ENCODE measurements at places on chromosomes 13 and 19.

GRCh38 chr19:46442808-46443450, 14.2 kb upstream of the PNMA8C start:
- DNase-seq: peak; percentile 18

DNA sequence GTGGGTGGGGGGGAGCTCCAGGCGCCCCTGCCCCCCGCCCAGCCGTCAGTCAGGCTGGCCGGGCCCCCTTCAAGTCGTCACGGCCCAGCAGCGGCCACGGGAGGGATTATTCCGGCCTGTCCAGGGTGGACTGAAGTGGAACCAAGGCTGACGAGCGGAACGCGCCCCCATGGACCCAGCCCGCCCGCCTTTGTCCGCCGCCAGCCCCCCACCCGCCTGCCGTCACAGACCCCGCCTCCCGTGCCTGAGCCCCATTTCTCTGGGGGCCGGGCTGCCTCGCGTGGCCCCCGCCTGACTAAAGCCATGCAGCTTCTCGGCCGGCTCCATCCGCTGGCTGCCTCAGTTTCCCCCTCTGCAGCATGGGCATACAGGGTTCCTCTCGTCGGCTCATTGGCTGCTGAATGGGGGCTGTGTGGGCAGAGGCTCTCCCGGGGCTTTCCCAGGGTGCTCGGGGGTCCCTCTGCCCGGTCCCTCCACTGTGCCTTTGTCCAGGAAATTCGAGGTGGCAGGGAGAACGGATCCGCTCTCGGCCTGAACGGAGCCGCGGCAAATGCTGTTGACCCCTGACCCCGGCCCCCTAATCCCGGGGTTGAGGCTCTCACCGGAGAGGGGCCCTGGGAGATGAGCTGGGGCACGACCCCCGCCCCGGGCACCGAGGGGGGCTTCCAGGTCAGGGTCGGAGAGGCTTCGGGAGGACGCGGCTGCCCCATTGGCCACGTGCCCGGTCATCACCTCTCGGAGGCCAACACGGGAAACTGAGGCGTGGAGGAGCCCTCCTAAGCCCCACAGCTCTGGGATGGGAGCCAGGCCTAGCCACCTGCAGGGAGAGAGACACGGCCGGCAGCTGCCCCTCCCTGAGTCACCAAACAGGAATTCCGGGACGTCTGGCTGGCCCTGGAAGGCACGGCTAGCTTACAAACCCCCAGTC, 27.4 kb downstream of the EFNA2 start:
- DNase-seq: peak; percentile 48

- DNase-seq: no peak
These were observed 22.1 kb upstream of the F7 start for GRCh38 chr13:113083402-113084061.

DNA sequence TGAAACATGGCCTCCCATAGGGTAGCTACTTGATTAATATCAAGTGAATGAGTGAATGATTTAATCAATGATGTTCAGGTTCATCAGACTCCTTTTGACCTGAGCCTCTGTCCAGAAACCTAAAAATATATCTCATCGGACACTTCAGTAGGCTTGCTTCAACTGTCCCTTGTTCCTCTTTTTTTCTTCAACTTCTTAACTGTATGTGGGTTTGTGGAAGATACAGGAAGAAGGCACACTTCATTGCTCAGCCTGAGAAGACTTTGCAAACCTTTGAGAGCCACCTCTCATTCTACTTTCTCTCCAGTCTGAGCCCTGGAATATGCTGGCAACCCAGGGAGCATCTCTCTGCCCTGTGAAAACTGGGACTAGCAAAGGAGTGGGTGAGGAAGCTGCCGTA, 557.0 kb downstream of the FGF9 start:
- no peak for DNase-seq

DNA sequence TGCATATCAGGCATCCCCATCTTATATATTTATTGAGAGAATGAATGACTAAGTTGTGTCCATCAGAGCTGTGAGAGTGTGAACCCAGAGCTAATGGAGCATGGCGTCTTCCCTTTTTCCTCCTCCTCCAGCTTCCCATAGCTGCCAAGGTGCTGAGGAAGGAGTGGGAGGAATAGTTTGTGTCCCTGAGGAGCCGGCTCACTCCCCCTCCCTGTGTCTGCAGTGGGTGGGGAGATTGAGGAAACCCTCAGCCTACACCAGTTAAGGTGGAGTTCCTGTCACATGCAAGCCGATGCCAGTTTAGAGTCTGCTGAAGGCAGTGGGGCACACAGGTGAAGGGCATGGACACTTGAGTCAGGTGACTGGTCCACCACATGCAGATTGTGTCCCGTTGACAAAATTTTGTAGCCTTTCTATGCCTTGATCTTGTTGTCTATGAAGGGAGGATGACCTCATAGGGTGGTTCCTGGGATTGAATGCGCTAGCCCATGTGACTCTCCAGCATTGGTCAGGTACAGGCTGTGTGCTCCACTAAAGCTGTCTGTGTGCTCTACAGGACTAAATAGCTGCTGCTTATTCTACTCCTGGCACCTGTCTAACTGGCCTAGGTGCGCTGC, 47.6 kb upstream of the GPI start:
- DNase-seq: no peak

DNA sequence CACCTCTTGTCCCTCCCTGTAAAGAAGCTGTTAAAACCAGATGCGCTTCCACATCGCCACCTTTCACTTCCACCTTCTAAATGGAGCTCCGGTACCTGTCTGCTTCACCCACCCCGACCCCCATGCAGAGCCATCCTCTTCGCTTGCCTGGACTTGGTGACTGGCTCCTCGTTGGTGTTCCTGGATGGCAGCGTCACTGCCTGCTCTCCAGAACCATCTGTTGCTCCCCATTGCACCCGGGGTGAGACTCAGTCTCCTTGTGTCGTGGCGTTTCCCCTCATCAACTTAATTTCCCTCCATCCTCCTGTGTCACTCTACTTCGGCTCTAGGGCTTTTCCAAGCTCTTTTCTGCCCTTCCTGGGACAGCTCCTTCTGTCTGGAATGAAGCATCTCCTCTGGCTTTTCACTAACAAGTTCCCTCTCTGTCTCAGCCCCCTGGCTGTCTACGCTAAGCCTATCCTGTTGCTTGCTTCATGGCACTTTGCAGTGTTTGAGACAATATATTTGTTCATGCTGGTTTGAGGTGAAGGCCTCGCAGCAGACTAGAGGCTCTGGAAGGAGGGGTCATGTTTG, 10.3 kb downstream of the CEBPG start:
- no peak for DNase-seq

GRCh38 chr13:109166804-109167203, 537.4 kb downstream of the MYO16 start:
- DNase-seq: no peak

GRCh38 chr13:106649495-106649894, 81.6 kb upstream of the ARGLU1 start:
- DNase-seq: no peak

GRCh38 chr13:112240076-112240475, 136.1 kb upstream of the SPACA7 start:
- no peak for DNase-seq

DNA sequence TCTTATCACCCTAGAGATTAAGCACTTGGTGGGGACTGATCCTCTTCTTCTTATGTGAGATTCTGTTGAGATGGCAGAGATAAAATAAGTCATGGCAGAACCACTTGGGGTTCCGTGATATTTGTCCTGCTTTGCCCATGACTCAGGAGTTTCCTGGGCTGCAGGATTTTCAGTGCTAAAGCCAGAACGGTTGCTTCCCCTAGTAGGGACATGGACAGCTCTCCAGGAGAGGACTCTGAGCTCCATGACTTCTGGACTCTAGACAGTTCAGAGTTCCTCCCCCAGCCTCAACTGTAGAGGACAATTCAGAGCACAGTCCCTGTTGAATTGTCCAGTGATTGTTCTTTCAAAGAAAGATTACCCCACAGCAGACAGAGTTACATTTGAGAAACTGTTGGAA, 98.8 kb downstream of the OLFM4 start:
- DNase-seq: no peak

DNA sequence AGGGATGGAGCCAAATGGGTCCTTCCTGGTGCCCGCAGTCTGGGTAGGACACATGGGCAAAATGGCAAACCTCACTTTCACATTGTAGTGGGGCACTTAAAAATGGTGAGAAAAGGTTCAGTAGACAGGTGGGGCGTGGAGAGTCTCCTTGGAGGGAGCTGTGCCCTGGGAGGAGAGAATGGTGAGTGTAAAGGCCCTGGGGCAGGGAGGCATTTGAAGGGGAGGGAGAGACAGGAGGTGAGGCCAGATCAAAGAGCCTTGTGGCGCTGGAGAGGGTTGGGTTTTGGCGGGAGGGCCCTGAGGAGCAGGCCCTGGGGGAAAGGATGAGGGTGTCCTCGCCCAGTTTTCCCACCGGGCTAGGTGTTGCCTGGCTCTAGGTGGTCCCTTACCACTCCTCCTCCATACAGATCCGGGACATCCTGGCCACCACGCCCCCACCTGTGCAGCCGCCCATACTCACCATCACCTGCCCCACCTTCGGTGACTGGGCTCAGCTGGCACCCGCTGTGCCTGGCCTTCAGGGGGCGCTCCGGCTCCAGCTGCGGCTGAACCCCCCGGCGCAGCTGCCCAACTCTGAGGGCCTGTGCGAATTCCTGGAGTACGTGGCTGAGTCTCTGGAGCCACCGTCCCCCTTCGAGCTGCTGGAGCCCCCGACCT, 6.3 kb downstream of the MAP1S start:
- no peak for DNase-seq

GRCh38 chr19:3535563-3535965, 3.4 kb upstream of the TEKTIP1 start:
- DNase-seq: no peak

GRCh38 chr19:4059891-4060620, 6.6 kb downstream of the ZBTB7A start:
- no peak for DNase-seq

- no peak for DNase-seq
These were observed 12.6 kb upstream of the RAB20 start for GRCh38 chr13:110574161-110574560.

DNA sequence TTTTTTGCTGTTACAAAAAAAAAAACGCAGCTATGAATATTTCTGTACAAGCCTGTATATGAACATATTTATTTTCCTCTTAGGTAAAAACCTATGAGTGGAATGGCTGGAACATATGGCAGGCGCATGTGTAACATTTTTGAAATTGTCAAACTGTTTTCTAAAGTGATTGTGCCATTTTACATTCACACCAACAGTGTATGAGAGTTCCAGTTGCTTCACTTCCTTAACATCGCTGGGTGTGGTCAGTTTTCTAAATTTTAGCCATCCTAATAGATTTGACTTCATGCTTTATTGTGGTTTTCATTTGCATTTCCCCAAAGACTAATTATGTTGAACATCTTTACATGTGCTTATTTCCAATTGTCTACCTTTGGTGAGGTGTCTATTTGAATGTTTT, 306.8 kb downstream of the KCNRG start:
- DNase-seq: no peak

DNA sequence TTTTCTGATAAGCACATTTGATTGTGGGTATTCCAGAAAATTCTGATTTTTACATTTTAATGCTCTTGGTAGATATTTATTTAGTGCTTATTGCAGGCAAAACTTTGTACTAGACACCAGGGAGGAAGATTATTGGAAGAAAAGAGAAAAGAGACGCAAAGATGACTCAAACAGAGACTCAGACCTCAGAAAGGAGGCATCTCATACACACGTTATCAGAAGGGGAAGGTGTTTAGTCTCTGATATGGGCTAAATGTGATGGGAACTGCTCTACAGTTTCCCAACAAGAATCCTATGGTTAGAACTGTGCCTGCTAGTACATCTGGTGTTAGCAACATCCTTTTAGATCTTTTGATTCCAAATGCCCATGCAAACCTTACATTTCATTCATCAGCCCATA, 245.6 kb downstream of the KLF5 start:
- no peak for DNase-seq

GRCh38 chr13:113338451-113338850, 25.5 kb downstream of the GRTP1 start:
- DNase-seq: no peak

- no peak for DNase-seq
These were observed 259.9 kb downstream of the FOXO1 start for GRCh38 chr13:40406405-40407120.

- no peak for DNase-seq
These were observed 945.7 kb downstream of the TUBA3C start for GRCh38 chr13:18235756-18236527.
